Stromal cell of bone marrow (primary cell): ENCODE measurements at places on chromosomes 3 and 15.

DNA sequence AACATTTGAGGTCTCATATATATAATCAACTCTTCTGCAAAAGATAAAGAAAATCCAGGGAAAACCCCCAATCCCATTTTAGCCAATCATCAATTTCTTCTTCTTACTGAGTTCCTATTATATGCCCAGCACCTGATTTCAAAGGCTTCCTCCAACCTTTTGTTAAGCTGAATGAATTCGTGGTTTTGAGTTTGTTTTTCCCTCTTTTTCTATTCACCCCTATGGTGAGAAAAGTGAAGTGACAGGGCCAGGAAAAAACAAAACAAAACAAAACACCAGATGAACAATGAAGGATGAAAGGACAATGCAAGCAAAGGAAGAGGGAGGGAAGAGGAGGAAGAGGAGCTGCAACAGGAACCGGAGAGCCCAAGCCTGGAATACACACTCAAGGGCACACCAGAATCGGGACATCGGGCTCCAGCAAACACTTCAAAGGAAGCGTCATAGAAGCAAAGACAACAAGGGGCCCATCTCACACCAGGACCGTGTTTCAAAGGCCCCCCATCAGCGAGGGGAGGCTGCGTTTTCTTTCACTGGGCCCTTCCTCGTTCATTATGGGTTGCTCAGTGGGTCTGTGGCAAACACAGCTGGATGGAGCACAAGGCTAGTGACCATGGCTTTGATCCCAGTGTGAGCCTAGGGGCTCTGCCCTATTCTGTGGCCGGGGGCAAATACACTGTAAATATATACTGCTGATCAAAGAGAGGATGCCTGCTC is 50.2 kb downstream of the VGLL4 start:
- no peak for DNase-seq

- no peak for DNase-seq
These were observed 21.4 kb upstream of the LEO1 start for GRCh38 chr15:51992953-51993352.

- no peak for DNase-seq
These were observed 52.8 kb downstream of the LSM3 start for GRCh38 chr3:14231145-14231990.

GRCh38 chr3:23961913-23962312 is 16.8 kb downstream of the NR1D2 start:
- DNase-seq = no peak

DNA sequence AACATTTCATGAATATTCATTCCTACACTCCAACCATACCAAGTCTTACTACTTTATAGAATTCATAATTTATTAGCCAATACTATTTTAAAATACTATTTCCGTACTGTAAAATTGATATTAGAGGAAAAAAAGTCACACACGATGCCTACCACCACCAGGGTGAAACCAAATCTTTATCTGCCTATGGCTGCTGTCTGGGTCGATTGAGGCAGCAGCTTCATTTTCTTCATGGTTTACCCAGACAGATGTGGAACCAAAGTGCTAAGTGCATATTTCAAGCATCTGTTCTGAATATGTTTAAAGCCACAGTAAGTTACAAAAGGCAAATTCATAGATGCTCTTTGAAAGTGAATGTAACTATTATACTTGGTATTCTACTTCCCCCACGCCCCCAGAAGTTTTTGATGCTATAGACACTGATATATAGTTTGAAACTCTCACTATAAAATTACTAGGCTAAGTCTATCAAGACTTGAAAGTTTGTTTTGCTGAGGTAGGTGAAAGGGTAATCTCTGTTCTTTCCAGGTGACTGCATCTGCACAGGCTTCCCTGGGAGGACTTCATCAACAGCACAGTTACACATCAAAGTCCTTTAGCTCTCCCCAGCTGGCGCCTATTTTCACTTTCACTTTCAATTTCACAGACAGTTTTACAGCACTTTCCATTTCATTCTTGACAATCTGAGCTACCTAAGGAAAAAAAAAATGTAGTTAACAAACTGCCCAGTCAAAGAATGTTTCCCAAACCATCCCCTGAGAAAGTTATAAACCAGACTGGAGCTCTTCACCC is 113.9 kb downstream of the POLQ start:
- DNase-seq = peak; percentile 48

- no peak for DNase-seq
These were observed 52.1 kb downstream of the TGFBR2 start for GRCh38 chr3:30658328-30659052.

DNA sequence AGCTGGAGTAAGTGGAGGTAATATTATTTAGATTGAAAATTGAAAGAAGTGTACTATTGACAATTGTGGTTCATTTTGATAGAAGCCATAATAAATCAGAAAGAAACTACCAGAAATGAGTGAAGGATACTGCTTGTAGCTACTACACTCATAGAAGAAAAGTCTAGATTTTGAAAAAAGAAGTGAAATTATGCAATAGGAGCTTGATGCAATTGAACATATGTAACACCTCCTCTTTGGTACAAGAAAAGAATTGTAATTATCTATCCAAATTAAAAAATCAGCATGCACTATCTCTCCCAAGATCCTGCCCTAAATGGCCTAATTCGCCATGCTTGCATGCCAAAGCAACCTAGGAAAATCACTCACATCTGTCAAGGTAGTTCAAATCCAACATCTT is 51.1 kb upstream of the CD200R1L start:
- no peak for DNase-seq

- DNase-seq = no peak
These were observed 36.9 kb downstream of the TSPAN3 start for GRCh38 chr15:77033729-77034671.

- no peak for DNase-seq
These were observed 700 bp upstream of the EDEM1 start for GRCh38 chr3:5186858-5187155.

DNA sequence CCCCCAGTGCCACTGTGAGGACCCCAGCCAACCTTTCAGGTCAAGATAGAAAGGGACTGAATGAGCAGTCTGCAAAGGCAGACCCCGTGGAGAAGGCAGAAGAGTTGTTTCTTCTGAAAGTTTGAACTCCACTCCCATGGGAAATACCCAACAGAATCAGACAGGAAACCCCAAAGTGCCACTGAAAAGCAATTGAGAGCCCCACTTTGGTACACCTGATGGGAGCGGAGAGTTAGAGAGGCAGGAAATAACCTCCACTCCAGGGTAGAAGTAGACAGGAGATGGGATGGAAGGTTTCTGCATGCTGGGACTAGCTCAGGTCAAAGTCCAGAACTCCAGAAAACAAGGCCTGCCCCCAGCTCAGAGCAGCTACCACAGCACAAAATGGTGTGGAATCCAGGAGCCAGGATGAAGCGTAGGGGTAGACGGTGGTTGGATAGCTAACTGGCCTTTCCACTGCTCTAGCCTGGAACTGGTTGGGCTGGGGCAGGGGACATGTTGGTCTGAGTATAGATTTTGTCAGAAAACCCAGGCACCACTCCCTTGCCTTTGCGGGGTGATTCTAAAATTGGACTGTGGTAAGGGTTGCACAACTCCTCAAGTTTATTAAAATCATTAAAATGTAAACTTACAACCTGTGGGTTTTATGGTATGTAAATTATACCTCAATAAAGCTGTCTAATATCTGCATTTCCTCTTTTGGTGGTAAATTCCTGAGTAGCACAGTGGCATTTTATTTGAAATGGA is 1.9 kb upstream of the RAB43 start:
- DNase-seq = no peak

DNA sequence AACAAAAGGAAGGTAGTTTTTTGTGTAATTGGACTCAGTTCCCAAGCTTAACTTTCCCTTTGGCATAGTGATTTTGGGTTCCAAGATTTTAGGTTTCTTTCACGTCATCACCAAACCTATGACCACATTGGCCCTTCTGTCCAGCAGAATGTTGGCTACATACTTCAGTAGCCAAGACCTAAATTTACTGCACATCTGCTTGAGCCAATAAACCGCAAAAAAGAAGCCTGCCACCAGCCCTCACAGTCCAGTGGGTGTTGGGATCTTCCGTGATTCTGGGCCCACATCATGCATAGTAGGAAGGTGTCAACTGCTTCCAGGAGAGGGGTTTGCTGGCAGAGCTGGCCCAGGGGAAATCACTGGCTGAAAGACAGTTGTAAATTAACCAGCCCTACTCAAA is 57.6 kb upstream of the LIPC start:
- no peak for DNase-seq

DNA sequence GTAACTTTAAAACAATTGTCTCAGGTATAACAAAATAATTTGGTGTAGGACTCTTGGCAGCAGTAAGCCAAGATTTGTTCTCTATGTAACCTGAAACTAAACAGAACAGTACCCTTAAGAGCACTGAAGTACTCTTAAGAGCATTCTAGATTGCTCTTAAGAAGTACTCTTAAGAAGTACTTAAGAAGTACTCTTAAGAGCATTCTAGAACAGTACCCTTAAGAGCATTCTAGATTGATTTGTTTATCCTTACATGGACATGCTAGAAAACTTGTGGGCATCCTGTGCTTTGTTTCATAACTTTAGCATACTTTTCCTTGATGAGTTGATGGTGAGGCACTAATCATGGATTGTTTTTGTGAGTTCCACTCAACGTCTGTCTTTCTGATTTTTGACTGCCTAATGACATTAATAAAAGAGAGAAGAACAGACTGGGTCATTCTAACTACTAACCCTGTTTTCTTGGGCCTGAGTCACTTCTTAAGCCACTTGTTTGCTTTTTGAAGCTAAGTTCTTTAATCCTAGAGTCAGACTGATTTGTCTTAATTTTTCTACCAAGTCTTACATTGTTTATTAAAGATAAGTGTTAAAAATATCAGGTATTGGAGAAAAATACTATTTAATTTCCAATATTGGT is 57.2 kb upstream of the UTS2B start:
- DNase-seq = no peak

GRCh38 chr3:88626456-88627120 is 476.8 kb downstream of the C3orf38 start:
- DNase-seq = no peak

- DNase-seq = no peak
These were observed 207.5 kb downstream of the PDCD6IP start for GRCh38 chr3:34005886-34006285.

DNA sequence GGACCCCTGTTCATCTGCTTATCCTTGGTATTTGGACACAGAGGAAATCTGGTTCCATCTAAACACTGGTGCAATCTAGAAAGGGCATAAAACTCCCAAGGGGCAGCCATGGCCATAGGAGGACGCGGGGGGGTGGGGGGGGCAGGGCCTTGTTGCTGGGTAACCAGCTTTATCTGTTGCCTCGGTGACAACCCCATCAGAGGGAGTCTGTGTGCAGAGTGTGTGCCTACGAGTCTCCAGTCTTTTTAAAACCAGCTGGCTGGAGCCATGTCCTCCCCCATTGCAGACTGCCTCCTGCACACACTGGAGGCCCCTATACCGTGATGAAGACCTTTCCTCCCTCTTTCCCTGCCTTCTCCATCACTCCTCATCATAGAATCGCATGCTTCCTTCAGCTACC is 26.4 kb upstream of the CORO2B start:
- no peak for DNase-seq

DNA sequence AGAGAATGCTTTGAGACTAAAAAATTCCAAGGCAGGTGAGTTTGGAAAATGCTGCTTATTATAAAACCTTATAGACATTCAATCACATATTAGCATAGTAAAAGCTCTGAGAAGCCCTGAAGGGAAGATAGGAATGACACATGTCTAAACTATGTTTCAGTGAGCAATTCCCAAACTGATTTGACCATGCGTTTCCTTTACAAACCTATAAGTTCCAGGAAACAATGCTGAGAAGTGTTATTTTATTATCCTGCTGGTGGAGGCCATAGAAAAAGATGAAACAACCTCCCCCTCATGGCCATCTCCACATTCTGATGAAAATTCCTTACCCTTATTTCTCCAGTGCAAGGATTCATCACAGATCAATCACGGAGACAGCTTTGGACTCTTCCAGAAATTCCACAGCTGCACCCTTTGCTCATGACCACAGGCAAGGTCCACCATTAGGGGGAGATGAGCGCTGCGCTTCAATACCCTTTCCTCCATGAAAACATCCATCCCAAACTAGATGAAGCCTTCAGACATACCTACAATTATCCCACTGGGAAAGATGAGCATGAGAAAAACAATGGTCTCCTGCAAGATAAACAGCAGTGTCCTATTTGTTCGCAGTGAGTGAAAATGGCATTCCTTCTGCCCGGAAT is 372.1 kb downstream of the MAGI1 start:
- no peak for DNase-seq

DNA sequence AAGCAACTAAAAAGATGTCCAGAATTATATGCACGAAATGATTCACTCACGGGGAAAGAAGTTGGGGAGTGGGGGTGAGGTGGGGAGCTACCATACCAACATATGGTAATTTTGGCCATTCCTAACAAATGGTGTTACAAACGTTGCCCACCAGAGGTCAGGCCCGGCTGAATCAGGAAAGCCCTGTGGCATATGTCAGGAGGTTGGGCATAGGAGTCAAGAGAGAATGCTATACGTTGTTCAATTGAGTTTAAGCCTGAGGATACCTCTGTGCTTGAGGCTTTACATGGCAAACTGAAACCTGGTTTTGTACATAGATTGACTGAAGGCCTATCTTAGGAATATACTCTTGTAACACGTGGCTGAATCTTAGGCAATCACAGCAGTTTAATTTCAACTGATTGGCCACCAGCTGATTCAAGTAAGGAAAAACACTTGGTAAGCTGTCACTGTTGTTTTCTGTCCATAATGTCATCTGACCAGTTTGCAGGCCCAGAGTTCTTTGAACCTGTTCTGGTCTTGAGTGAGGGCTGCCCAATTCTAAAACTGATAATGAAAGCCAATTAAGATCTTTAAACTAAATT is 23.4 kb upstream of the SLC2A2 start:
- peak; percentile 27 for DNase-seq

DNA sequence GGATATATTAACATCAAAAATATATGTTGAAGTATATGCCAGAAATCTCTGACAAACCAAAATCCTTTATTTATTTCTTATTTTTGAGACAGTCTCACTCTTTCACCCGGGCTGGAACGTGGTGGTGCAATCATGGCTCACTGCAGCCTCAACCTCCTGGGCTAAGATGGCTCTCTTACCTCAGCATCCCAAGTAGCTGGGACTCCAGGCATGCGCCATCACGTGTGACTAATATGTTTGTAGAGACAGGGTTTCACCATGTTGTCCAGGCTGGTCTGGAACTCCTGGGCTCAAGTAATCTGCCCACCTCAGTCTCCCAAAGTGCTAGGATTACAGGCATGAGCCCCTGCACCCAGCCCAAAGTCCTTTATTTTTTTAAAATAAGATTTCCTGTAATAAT is 11.9 kb downstream of the FAIM start:
- no peak for DNase-seq

- DNase-seq = no peak
These were observed 460 bp upstream of the ZMAT3 start for GRCh38 chr3:179072100-179072438.
